Activated CD4-positive, alpha-beta T cell treated with anti-CD3 and anti-CD28 coated beads, Interleukin-2, amount 50 U/mL, for 1 hour (primary cell): ENCODE measurements at places on chromosomes 2 and 18.

- DNase-seq = no peak
Measured at GRCh38 chr2:145116834-145117725, 597.2 kb upstream of the ZEB2 start.

- DNase-seq = no peak
Measured at GRCh38 chr2:27960237-27960912, 69.8 kb downstream of the BABAM2 start.

DNA sequence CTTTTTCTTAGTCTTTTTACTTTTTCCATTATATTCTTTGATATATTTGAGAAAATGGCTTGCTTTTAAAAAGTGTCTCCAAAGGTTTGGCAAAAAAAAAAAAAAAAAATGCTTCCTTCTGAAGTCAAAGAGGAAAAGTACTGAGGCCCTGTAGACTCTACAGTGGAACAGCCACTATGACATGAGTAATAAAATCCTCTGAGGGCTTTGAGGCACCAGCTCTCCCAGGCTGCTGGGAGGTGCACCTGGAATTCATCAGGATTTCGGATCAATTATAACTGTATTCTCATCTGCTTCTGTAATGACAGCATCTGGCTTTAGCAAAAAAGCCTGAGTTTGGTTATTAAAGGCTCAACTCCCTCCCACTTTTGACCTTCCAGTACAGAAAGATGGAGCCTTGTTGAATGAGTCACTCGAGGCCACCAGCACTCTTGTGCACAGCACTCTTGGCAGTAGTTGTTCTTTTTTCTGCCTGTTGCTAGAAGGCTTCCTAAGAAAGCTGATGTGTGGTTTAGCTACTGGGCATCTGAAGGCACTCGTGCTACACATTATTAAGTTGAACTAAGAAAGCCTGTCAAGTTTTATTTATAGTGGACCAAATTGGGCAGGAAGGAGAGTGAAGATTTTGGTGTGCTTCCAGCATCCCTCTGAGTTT is 131.3 kb downstream of the PRPF40A start:
- DNase-seq = no peak

- no peak for DNase-seq
Measured at GRCh38 chr2:190997526-190998113, 16.4 kb downstream of the STAT1 start.

DNA sequence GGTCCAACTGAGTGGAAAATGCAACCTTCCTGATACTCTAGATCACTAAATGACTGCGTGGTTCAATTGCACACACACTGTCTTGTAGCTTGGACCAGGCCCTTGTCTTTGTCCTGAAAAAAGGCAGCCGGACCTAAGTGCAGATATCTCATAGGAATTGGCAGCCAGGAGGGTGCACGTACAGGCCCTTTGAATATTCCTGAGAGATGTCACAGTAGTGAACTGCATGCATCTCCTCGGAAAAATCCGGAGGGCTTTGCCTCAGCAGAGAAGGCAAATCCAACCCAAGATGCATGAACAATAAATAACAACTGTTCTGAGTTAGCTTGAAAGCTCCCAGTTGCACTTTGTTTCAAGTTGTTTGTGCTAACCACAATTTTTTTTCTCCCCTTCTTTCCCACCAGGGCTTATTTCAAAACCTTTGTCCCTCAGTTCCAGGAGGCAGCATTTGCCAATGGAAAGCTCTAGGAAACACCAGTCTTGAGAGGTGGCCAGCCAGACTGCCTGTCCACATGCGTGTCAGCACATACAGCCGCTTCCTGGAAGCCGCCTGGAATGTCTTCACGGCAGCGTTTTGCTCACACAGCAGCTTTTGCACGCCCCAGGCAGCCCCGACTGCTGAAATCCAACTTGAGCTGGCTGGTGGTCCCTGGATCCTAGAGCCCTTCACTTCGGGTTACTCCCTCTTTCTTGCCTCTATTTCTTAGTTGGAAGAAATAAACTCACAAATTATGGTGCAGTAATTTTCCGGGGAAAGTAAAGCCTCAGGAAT is 54.4 kb upstream of the FOSL2 start:
- no peak for DNase-seq

- no peak for DNase-seq
Measured at GRCh38 chr2:59077026-59077725, 836.1 kb upstream of the FANCL start.

DNA sequence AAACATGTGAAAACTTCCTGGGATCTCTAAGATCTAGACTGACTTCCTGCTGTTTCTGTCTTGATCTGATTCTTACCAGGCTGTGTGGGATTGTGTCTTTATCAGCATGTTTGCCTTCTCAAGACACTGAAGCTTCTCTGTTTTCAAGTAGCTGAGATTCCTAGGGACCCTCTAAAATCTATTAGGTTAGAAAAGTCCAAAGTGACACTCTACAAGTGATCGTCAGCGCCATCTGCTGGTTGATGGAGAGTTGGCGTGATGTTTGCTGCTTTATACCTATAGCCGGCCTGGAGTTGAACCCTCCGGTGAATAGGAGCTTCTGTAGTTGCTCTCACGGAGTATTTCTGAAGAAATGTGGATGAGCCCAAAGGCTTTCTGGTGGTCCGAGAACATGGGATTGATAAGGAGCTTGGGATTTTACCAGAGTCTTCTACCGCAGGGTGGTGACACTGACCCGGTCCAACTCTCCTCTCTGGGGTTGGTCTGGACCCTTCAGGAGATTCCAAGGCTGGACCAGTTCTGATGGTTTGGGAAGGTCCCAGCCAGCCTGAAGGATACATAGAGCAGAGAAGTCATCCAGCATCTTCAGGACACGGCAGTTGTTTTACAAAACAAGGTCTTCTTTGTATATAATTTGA is 96.0 kb upstream of the TTC39C start:
- peak; percentile 86 for DNase-seq

DNA sequence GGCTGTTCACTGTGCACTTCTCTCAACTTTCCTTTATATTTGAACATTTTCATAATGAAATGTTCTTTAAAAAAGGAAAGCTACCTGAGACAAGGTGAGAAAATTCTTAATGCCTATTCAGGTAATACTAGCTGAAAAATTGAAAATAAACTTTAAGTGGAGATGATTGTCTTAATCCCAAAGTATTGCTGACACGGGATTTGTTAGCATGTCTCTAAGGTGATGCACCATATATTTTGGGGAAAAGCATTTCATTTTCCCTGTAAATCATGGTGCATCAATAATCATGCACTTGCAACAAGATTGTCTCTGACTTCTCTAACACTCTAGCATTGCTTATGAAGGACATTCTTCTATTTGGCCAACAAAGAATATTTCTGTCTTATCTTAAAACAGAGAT is 848.0 kb downstream of the DPP10 start:
- no peak for DNase-seq

DNA sequence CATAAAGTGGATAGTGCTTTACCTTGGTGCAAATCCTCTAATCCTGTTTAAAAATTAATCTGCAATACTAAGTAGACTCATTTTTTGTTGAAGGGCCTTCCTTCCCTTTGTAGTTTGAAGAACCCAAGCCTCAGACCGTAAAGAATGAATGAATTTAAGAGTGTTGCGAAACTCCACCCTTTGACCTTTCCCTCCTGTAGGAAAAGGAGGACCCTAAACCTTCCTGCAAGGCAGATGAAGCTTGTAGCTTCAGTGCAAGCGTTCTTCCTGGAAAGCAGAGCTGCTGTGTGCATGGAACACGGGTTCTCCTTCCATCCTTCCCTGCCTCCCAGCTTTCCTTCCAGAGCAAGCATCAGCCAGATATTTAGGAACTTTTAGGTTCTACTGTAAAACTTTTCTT is 1.7 kb downstream of the IMPA2 start:
- DNase-seq = no peak

GRCh38 chr2:158022888-158023287 is 78.8 kb upstream of the UPP2 start:
- no peak for DNase-seq

- DNase-seq = peak; percentile 73
Measured at GRCh38 chr2:241859436-241860183, 916 bp upstream of the PDCD1 start.

GRCh38 chr2:219628986-219629901 is 1.8 kb downstream of the SLC4A3 start:
- no peak for DNase-seq

DNA sequence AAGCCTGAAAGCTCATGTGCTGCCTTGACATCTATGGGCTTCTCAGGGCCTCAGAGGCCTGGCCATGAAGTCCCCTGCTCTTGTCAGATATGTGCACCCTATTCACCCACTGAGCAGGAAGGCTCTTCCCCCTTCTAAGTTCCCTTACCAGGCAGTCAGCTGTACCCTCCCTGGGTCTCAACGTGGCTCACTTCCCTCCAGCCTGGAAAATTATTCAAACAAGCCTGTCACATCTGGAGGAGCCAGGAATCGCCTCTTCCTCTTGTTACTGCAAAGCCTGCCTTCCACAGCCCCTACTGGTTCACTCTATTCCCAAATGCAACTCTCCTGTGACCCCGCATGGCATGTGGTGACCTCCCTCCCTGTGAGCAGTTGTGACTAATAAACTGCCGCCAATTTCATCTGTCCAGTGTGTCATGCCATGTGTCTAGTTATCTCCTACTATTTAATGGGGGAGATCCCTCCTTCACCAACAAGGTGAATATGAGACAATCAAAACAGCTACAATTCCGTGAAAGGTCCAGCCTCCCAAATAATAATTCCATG is 8.4 kb upstream of the SERPINB8 start:
- no peak for DNase-seq

DNA sequence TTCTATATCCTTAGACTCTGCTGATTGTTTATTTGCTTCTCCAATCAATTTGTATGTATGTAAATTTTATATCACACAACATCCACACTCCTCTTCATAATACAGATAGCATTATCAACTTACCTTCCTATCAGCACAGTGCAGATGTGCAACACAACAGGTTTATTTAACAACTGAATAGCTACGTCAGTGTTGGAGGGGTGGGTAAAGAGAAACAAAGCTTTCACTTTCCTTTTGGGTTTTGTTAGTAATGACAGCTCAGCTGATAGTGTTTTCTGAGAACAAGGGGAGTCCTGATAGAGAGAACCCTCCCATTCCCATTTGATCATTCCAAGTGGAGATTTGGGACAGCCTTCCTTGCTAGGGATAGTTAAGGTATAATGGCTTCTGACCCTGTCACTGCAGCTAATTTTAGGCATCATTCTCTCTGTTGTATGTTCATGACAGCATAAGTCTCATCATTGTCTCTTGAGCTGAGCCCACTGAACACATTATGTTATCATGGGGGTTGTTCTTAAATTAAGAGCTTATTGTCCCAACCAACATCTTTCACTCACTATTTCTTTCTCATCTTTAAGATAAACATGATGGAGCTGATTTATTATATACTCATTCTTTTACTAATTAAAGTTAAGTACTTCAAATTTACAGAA is 227.7 kb downstream of the GPD2 start:
- DNase-seq = no peak

- DNase-seq = peak; percentile 70
Measured at GRCh38 chr2:106094131-106094841, 99.8 kb downstream of the UXS1 start.

GRCh38 chr2:232971744-232972143 is 41.3 kb downstream of the NGEF start:
- DNase-seq = no peak

DNA sequence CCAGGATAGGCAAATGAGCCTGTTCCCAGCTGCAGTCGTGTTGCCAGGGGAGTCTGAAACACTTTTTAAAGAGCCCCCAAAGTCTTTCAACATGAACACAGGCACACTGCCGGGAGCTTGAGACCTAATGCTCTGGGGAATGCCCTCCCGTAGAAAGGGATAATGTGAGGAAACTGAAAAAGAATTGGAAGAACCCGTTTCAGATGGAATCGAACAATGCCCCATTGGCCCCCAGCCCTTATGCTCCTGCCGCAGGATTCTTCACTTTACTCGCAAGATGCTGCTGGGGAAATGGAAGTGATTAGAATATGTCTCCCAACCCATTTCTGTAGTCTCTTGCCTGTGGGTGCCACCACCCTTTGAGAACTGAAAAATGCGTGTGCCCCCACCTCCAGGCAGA is 136.3 kb upstream of the GATA6 start:
- DNase-seq = no peak

GRCh38 chr2:154256136-154256535 is 384.4 kb downstream of the GALNT13 start:
- DNase-seq = no peak

- no peak for DNase-seq
Measured at GRCh38 chr2:26678035-26678434, 14.5 kb upstream of the KCNK3 start.
